Stimulated activated CD8-positive, alpha-beta memory T cell treated with anti-CD3 and anti-CD28 coated beads, Interleukin-2, amount 100 ng/mL, for 1 hour (primary cell): ENCODE measurements at places on chromosomes 7 and 10.
A peak's percentile ranks its signal among the peaks of the same experiment; 100 is the strongest.

DNA sequence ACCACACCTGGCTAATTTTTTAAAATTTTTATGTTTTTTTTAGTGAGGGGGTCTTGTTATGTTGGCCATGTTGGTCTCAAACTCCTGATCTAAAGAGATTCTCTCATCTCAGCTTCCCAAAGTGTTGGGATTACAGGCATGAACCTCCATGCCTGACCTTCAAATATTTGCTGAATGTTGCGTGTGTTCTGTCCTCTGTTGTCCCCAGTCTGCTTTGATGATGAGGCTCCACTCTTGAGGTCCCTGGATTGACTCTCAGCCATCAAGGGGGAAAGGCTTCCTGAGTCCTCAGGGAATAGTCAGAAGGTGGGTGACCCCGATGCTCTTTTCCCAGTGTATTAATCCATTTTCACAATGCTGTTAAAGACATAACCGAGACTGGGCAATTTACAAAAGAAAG lies 26.0 kb downstream of the LYZL2 start:
- no peak for DNase-seq

DNA sequence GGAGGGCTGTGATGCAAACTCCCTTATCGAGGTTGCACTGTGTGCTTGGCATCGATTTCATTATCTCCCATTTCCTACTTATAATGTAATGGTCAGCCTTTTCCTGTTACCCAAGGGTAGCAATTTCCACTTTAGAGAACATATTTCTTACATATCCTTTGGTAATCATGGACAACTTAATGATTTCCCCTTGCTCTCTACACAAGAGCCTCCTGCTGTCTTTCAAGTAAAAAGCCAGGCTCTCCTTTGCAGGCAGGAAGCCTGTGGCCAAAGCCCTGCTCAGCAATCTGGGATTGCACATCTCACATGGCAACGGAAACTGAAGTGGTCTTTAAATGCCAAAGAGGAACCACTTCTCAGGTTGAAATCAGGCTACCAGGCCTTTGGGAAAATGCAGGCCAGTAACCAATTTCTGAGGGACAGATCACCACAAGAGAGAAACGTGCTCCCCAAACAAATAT lies 86.7 kb upstream of the IKZF1 start:
- no peak for DNase-seq

GRCh38 chr7:123994449-123994848 lies 38.4 kb downstream of the TMEM229A start:
- DNase-seq = no peak

DNA sequence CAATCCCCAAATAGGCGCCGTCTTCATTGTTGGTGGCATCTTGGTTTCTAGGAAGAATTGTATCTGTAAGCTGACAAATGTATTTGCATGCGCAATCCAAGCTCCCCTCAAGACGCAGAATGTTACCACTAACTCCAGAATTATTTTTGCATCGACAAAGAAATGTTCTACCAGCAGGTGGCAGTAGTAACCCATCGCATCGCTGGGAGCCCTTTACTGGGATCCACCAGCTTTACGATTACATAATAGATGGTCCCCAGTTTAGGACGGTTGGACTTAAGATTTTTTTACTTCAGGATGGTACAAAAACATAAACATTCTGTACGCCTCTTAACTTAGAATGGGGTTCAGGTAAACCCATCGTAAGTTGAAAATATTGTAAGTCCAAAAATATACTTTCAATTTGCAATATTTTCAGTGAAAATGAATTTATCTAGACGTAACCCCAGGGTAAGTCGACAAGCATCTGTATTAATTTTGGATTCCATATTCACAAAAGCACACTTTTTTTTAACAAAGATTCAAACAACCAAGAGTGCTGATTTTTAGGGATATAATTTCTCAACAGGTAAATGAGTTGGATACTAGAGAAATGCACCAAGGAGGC lies 114.0 kb upstream of the COBL start:
- DNase-seq = peak; percentile 2

DNA sequence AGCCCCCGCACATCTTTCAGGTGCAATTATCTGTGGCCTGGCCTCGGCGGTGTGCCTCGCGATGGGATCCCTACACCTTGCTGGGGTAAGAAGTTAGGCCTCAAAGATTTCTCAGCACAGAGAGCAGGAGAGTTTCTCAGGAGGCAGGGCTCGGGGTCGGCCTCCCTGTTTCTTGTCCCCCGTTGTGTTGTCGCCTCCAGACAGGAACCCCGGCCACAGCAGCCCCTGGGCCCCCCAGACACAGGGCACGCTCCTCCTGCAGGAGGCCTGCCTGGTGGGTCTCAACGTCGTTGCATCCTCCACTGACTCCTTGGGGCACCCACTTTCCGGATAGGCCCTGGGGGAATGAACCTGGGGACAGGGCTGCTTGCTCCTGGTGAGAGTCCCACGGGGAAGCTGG lies 229.1 kb upstream of the SHH start:
- DNase-seq = no peak

DNA sequence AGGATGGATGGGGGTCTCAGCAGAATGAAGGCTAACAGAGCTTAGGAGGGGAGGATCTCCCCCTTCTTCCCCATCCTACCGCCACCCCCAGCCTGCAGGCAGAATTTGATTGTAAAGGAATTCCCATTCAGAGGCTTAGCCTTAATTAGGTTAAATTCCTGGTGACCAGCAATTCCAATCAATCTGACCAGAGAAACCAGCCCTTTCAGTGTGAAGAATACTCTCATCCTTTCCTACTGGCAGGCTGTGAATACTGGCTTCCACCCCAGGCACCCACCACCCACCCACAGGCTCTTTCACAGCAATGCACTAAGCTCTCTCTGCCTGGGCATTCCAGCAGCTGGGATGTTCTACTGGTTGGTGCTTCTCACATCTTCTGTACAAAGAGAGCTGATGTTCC lies 137.9 kb upstream of the LYZL1 start:
- DNase-seq = no peak

DNA sequence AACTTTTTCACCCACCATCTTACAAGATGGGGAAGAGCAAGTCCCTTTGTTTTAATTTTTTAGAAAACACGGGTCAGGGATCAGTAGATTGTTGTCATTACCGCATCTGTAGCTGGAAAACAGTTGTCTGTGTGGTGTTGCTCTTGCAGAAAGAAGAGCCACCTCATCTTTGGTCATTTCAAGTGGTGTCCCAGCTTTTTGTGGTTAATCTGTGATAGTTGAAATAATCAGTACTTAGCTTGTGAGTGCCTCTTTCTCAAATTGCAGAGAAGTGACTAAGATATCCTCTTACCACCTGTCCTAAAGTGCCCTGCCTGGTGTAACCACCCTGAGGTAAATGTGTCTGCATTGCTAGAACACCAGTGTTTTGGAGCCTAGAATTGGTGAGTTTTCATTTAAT lies 5.5 kb downstream of the PRPF18 start:
- DNase-seq = no peak

DNA sequence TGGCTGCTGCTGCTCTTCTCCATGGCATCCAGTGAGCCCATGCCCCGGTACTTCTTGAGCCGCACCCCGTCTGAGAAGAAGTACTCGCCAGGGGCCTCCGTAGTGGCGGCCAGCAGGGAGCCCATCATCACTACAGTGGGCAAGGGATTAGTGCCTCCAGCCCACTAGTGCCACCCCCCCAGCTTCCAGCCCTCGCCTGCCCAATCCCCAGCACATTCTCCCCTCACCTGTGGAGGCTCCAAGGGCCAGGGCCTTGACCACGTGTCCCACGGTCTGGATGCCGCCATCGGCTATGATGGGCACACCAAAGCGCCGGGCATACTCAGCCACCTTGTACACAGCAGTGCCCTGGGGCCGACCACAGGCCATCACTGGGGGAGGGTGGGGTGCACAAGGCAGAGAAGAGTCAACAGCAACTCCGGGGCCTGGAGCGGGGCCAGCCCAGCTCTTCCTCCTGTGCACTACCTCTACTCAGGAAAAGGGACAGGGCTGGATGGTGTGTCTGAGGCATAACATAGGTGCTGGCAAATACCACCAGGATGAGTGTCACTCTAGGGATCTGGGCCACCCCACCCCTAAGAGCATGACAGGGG lies 14.8 kb downstream of the IMPDH1 start:
- no peak for DNase-seq

DNA sequence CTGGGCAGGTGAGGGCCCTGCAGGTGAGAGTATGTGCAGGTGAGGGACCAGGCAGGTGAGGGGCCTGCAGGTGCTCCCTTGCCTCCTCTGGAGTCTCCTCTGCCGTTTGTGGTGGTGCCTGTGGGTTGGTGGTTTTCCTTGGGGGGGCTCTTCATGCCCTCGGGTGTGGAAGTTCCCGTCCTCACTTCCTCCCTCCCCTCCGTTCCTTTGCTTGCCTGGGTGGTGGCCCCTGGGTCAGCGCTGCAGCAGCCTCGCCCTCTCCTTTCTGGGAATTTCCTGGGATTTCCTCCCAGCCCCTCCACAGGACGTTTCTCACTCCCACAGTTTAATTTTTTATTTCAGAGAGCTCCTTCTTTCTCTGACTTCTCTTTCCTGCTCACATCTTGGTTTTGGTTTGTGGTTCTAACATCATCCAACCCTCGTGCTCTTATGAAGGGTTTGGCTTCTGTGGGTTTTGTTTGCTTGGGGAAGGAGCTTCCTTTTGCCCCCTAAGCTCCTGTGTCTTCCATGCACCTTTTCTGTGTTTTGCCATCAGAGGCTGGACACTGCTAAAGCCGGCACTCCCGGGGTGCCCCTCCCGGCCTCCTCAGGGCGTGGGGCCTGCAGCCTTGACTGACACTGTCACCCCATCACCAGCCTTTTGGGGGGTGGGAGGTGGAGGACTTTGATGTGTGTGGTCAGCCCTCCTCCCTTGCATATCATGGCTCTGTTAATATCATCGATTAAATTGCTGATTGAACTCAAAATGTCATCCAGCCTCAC lies 29.2 kb upstream of the ADGRA1 start:
- DNase-seq = no peak

GRCh38 chr10:22605168-22605567 lies 109.2 kb downstream of the PIP4K2A start:
- DNase-seq = no peak

DNA sequence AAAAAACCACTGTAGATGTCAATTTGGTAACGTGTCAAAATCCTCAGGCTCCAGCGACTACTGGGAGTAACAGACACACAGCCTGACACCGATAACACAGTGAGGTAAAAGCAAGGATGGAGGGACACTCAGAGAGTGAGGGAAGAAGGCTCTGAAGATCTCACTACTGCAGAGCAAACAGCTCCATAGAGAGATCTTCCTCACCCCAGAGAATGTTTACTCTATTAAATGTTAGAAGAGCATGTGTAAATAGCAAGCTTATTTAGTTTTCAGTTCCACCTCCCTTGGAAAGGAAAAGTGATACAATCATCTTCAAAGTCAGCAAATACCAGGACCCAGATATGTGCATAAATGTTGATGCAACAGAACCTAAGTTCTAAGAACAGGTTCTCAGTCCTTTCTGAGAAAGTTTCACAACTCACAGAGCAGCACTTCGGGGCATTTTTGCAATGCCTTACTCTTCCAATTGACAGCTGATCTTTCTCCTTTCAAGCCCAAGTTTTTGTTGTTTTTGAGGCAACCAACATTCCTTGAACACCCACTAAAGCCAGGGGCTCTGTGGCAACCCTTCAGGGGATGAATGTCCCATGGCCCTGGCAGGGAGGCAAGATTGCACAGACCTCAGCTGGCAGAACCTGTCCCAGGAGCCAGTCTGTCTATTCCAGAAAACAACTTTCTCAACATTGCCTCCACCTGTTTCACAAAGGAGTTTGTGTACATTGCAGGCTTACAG lies 177.4 kb downstream of the SFMBT2 start:
- DNase-seq = no peak

DNA sequence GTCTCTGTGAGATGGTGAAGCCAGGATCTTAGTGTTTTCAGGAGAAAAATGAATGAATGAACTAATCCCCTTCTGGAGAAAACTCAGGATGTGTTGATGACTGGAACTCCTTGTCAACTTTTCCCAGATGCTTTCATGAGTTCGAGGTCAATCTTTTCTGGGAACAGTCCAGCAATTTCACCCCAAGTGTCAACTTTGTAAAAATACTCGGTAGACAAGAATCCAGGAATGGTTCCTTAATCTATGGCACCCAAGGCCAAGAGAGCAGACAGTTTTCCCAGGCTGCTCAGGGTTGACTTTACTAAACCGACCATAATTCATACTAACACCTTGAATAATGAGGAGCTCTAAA lies 31.1 kb upstream of the LYZL1 start:
- no peak for DNase-seq

DNA sequence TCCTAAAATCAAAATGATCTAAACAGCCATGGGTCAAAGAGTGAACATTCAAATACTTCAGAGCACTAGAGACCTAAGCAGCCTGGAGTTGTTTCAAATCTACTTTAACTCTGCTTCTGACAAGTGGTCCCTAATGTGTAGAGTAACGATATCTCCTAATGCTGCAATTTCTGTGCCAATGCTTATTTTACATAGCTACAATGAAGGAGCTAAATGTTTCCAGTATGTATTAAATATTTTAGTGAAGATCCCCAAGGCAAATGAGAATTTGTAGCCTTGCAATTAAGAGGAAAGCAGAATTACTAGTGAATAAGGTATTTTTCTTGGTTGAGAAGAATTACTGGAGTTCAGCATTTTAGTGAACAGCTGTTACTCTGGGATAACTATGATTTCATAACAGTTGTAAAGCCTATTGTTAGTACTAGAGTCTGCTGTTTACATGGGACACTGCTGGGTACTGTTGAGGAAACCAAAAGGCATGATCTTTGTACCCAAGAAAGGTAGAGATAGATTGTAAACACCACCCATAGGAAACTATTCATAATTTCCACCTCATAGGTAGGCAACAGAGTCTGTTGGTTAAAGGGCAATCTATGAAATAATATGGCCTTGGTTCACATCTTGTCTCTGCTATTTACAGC lies 271.9 kb downstream of the PLXDC2 start:
- no peak for DNase-seq

DNA sequence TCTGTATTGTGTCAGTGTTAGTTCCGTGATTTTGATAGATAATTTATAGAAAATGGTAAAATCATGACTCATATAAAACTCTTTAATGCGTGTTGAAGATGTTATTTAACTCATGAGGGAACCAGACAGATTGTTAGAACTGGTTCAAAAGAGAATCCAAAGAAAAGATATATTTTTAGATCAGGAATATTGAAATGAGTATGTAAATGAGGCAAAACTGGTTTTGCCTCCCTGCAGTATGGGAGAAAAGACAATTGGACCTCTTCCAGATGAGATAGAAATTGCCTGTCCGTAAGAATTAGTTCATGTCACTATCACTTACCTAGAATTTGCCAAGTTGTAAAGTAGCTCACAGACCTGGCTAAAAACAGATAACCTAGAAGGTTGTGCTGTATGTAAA lies 17.6 kb downstream of the CDC123 start:
- DNase-seq = no peak

- DNase-seq = no peak
Observed at GRCh38 chr7:117278040-117278439, 44.8 kb downstream of the WNT2 start.
